ENCODE measurements at places on chromosomes 12 and 14.

DNA sequence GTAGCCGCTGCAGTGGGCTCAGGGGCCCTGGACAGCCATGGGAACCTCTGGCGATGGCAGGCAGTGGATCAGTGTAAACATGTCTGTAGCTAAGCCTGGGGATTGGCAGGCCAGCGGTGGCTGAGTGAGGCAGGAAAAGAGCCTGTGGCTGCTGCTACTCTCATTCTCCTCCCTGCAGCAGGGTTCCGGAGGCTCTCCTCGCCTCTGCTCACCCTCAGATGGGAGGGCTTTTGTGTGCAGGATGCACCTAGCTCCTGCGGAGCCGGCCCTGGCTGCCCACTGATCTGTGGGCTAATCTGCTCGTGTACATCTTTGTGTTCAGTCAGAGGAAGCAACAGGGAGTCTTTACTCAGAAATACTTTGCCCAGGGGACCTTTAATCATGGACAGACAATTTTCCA, 59.5 kb downstream of the GALNT8 start:
- DNase-seq = no peak

GRCh38 chr14:38174711-38175110, 33.0 kb upstream of the SSTR1 start:
- no peak for DNase-seq

DNA sequence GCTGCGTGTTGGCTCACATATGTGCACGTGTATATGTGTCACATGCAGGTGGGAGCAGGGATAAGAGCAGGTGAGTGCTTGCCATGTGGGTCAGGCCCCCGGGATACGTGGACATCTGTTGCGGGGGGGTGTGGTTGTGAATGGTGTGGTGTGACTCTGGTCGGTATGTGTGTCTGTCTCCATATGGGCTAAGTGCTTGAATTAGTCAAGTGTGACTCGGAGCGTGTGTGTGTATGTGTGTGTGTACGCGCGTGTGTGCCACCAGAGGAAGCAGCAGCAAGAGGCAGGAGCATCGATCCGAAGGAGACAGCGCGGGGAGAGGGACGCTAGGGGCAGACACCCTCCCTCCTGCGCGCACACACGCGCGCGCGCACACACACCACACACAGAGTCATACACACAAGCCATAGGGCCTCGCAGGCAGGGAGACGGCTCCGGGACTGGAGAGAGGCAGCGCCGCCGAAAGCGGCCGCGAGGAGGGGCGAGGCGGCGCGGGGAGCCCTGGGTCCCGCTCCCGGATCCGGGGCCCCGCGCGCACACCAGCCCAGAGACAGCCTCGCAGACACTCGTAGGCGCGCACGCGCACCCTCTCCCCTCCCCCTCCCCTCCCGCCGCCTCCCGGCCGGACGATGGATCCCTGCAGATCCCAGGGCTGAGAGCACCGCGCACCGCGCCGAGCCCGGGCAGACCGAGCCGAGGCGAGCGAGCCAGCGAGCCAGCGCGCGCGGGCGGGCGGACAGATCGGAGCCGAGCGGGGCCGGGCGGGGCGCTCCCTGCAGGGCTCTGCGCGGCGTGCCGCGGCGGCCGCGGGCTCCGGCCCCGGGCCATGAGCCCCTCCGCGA, at the start of gene ASIC1:
Gene ASIC1 (plus strand): TSS at position 597 of the 842 bp plus-strand sequence. CDS start 1,171 bp downstream, outside the sequence.
- peak; percentile 58 for DNase-seq

DNA sequence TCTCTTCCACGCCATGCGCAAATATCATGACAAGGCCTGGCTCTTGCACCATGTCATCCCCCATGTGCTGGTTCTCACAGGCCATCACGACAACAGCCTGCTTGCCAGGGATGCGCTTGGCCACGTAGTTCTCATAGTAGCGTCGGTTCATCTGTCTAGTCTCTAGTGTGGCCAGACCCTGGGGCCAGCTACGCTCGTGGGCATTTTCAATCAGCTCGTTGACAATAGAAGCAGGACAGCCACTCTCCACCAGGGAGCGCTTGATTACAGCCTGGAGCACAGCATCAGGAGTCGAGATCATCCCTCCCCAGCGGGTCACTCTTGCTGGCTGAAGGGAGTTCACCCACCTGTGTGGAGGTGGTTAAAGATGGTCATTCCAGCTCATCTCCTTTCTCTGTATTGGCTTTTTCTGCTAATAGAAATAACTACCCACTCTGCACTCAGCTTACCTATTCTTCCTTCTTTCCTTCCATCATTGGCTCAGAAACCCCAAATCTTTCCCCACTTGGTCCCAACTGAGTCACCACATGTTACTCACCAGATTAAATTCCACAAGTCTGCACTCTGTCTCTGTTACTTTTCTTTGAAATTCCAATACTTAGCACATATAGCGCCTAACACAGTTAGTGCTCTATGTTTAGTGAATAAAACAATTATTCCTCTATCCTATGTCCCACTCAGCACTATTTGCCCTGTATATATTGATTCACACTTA, 15.1 kb downstream of the RNF41 start:
- DNase-seq = peak; percentile 27

DNA sequence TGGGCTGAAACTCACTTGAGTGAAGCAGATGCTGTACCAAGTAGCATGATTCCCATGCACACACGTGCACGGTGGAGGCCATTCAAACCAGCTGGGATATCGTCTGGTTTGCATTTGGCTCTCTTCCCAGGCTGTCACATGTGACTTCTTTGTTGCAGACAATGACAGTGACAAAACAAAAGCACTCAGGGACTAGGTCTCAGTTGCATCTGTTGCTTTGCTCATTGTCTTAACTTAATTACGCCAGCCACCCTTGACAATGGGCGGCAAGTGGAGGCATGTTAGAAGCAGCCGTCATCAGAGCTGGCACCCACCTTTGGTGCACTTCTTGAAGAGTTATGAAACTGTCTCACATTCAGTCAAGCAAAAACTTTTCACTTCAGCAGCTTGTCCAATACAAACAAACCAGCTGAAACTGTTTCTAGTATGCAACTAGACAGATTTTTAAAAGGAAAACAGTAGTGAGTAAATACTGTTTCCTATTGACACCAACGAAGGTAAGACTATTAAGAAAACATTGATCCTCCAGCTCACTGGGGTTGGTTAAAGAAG, 74.3 kb downstream of the IGF1 start:
- no peak for DNase-seq
